ENCODE measurements at places on chromosomes 4 and X.

- peaks cover 3% of the 10 kb centered on the region for H3K27me3 ChIP-seq
- no peak for DNase-seq
- no peak overlapping the region for H3K27ac ChIP-seq
- no peak overlapping the region for H3K4me3 ChIP-seq
Measured at GRCh38 chr4:6154875-6155274, 45.5 kb downstream of the JAKMIP1 start.

- H3K27ac ChIP-seq, result no peak overlapping the region
- DNase-seq, result no peak
- H3K36me3 ChIP-seq, result peaks cover 36% of the 10 kb centered on the region
- no peaks in the 10 kb centered on the region for H3K4me1 ChIP-seq
- no peaks in the 10 kb centered on the region for H3K27me3 ChIP-seq
Measured at GRCh38 chr4:71473541-71474240, 134.9 kb downstream of the SLC4A4 start.

DNA sequence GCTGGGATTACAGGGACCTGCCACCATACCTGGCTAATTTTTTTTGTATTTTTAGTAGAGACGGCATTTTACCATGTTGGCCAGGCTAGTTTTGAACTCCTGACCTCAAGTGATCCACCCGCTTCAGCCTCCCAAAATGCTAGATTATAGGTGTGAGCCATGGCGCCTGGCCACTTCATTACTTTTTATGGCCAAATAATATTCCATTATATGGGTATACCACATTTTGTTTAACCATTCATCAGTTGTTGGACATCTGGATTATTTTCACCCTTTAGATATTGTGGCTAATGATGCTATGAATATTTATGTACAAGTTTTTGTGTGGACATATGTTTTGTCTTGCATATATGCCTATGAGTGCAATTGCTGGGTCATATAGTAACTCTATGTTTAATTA, 8.6 kb upstream of the FHIP1A start:
- H3K27me3 ChIP-seq, result peaks cover 3% of the 10 kb centered on the region
- no peak overlapping the region for H3K4me3 ChIP-seq
- no peaks in the 10 kb centered on the region for H3K4me1 ChIP-seq

- peaks cover 24% of the 10 kb centered on the region for H3K27me3 ChIP-seq
- no peak overlapping the region for H3K27ac ChIP-seq
- peaks cover 6% of the 10 kb centered on the region for H3K4me1 ChIP-seq
- no peak for DNase-seq
Measured at GRCh38 chr4:4872314-4872903, 12.9 kb downstream of the MSX1 start.

GRCh38 chr4:137226221-137226620, 306.1 kb downstream of the PCDH18 start:
- no peaks in the 10 kb centered on the region for H3K27me3 ChIP-seq
- DNase-seq, result no peak
- H3K4me1 ChIP-seq, result no peaks in the 10 kb centered on the region
- no peaks in the 10 kb centered on the region for H3K36me3 ChIP-seq

DNA sequence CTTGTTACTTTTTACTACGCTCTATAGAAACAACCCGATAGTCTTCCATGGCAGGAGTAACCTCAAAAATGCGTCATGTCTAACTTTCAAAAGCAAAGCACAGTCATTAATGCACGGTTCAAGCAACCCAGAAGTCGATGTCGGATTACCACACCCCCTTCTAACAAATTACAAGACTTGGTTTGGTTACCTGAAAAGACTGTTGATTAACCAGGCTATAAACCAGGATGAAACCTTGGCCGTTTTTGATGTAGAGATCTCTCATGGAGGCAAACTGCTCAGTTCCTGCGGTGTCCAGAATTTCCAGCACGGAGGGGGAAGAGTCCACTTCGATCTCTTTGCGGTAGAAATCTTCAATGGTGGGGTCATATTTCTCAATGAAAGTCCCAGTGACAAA, 2.4 kb downstream of the RAP2C start:
- H3K4me1 ChIP-seq, result peaks cover 39% of the 10 kb centered on the region
- H3K4me3 ChIP-seq, result peak overlapping the region; percentile 94
- peak overlapping the region; percentile 98 for H3K27ac ChIP-seq
- peaks cover 19% of the 10 kb centered on the region for H3K27me3 ChIP-seq

GRCh38 chr4:80751200-80751599, 279.3 kb upstream of the BMP3 start:
- no peak overlapping the region for H3K4me3 ChIP-seq
- no peak overlapping the region for H3K27ac ChIP-seq
- H3K27me3 ChIP-seq, result peaks cover 7% of the 10 kb centered on the region
- H3K4me1 ChIP-seq, result no peaks in the 10 kb centered on the region

GRCh38 chr4:158783785-158784184, 15.0 kb downstream of the FNIP2 start:
- no peaks in the 10 kb centered on the region for H3K36me3 ChIP-seq
- no peak for DNase-seq
- H3K27ac ChIP-seq, result peak overlapping the region; percentile 22
- H3K4me1 ChIP-seq, result peaks cover 50% of the 10 kb centered on the region

DNA sequence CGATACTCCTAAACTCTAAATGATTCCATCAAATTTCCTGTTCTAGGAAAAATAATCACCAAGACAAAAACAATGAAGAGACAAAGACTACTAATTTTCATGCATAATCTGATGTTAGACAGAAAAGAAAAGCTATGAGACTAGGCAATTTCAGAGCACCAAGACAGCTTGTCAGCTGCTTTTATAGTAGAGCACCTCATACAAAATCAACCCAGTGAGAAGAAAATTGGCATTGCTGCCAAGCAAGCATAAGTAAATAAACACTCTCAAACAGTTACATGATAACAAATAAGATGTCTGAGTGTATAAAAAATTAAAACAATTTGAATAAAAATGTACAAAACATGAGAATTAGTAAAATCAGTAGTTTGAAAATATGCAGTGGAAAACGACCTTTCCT, 1544.6 kb downstream of the C4orf33 start:
- no peak for DNase-seq
- H3K4me1 ChIP-seq, result no peaks in the 10 kb centered on the region
- no peaks in the 10 kb centered on the region for H3K27me3 ChIP-seq
- H3K27ac ChIP-seq, result no peak overlapping the region
- H3K36me3 ChIP-seq, result no peaks in the 10 kb centered on the region

GRCh38 chr4:112290341-112290740, 4.6 kb upstream of the TIFA start:
- H3K27me3 ChIP-seq, result peaks cover 5% of the 10 kb centered on the region
- no peak overlapping the region for H3K4me3 ChIP-seq
- H3K27ac ChIP-seq, result no peak overlapping the region
- H3K4me1 ChIP-seq, result peaks cover 41% of the 10 kb centered on the region

GRCh38 chr4:13481569-13481968, 2.6 kb downstream of the RAB28 start:
- no peak overlapping the region for H3K27ac ChIP-seq
- DNase-seq, result no peak
- no peak overlapping the region for H3K4me3 ChIP-seq
- peaks cover 3% of the 10 kb centered on the region for H3K27me3 ChIP-seq
- no peaks in the 10 kb centered on the region for H3K36me3 ChIP-seq

GRCh38 chr4:98480535-98480934, 177.9 kb downstream of the TSPAN5 start:
- H3K27ac ChIP-seq, result no peak overlapping the region
- no peak for DNase-seq
- no peak overlapping the region for H3K4me3 ChIP-seq
- H3K4me1 ChIP-seq, result no peaks in the 10 kb centered on the region
- H3K27me3 ChIP-seq, result no peaks in the 10 kb centered on the region

- peaks cover 5% of the 10 kb centered on the region for H3K36me3 ChIP-seq
- H3K4me3 ChIP-seq, result no peak overlapping the region
- peaks cover 11% of the 10 kb centered on the region for H3K27me3 ChIP-seq
- no peak for DNase-seq
Measured at GRCh38 chrX:41589634-41590270, 99.0 kb upstream of the GPR34 start.
